DMS 273 treated with DMSO at 0.1 percent for 48 hours (cell line): ENCODE measurements at places on chromosomes 2 and 18.

GRCh38 chr2:61439241-61440002 lies 31.5 kb downstream of the USP34 start:
- DNase-seq = no peak

GRCh38 chr2:121521359-121521758 lies 9.3 kb upstream of the RNU4ATAC start:
- no peak for DNase-seq

- no peak for DNase-seq
Observed at GRCh38 chr18:54278615-54279014, 9.3 kb downstream of the POLI start.

GRCh38 chr2:145543155-145543554 lies 1023.2 kb upstream of the ZEB2 start:
- no peak for DNase-seq

GRCh38 chr18:8717011-8717770 lies 11.8 kb downstream of the MTCL1 start:
- DNase-seq = no peak

GRCh38 chr2:101012054-101012705 lies 10.1 kb downstream of the RPL31 start:
- no peak for DNase-seq

DNA sequence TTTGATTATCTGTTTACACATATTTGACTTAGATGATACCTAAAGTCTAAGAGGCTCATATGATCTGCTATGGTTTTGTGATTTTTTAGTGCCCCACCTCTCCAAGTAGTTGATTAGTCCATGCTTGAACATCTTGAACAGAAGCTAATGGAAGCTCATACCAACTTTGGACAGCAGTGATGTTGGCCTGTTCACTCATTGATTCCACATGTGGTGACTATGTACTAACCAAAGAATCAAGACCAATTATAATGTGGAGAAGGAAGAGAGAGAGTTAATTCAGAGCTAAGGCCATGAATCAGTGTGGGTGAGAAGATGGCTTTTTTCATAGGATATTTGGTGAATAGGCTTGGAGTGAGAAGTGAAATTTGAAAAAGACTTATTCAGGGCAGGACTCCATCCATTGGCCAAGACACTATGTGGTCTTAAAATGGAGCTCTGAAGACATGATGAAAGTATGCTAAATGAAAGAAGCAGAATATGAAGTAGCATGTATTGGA lies 178.3 kb upstream of the TWIST2 start:
- no peak for DNase-seq

DNA sequence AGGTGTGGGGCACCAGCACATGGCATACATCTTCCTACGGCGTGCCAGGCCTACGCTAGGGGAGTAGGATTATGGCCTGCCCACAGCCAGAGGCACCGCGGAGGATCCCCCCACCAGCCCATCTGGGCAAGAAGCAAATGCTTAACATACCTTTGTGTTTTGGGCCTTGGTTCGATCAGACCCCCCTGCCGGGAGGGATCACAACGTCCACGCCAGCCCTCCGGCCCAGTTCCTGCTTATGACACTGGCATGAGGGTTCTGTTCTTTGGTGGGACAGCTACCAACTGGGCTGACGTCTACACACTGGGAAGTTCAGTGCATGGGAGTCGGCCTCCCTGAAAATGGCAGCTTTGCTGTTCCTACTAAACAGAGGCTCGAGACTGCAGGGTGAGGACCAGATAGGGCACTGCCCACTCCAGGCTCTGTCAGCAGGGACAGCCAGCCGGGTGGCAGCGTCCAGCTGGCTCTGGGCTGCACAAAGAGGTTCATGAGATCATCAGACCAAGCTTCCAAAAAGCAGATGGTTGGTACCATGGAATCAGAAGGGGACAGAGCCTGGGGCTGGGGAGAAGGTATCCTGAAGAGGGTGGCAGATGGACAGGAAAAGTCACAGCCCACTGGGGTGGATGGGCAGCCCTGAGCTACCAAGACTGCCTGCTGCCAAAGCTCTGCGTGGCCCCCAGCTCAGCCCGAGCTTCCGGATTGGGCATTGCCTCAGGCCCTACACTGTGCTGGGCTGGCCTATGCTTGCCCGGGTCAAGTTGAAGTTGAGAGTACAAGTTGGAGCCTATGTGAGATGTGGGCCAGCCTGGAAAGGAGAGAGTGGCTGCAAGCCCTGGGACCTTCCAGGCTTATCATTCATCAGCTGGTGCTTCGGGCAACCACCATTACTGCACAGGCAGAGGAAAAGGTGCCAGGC lies 61.7 kb upstream of the TEX51 start:
- peak; percentile 17 for DNase-seq

- DNase-seq = no peak
Observed at GRCh38 chr2:236117861-236118269, 50.3 kb downstream of the GBX2 start.

GRCh38 chr2:88690591-88691338 lies 708 bp upstream of the RPIA start:
- no peak for DNase-seq

- DNase-seq = no peak
Observed at GRCh38 chr18:44079606-44080005, 601.1 kb upstream of the SETBP1 start.

- no peak for DNase-seq
Observed at GRCh38 chr2:167240671-167241070, 352.4 kb downstream of the XIRP2 start.

DNA sequence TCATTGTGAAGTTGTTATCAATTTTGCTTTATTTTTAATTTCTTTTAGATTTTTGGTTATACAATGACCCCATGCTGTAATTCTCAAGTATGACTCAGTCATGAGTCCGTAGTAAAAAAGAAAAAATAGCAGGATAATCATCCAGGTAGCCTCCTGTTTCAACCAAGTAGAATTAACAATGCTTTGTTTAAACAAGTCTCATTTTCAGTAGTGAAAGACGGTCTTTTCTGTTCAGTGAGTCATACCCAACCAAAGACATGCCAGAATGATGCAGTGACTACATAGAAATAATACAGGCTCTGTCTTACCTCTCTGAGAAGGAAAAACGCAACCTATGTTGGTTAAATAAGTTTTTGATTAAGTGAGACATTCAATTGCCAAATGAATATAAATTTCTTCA lies 67.8 kb upstream of the DSC1 start:
- DNase-seq = no peak

DNA sequence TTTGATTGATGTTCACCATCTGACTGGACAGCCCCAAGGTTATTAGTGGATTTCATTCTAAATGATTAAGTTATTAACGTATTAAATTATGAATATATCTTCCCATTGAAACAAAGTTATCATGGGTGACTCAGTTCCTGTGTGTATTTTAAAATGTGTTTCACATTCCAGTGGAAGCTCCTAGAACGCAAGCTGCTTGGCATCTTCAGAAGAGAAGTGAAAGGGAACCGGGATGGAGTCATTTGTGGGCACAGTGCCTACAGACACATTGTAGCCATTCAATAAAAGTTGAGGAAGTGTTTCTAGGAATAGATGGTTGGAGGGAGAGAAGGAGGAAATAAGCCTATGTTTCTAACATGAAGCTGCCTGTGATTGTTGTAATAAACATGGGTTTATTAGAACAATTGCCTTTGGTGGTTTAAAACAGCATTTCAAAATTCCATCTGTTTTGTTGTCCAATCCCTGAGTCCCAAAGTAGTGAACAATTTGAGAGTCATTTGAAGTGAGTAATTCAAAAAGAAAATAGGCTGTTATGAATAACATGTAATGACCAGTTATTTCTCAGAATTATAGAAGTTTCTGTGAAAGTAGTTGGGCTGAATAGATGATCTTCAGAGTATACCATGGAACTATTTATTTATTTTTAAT lies 143.5 kb downstream of the PKP4 start:
- DNase-seq = no peak

GRCh38 chr2:226791056-226791486 lies 8.5 kb downstream of the IRS1 start:
- peak; percentile 58 for DNase-seq

- DNase-seq = no peak
Observed at GRCh38 chr18:36372903-36373311, 75.4 kb downstream of the FHOD3 start.

DNA sequence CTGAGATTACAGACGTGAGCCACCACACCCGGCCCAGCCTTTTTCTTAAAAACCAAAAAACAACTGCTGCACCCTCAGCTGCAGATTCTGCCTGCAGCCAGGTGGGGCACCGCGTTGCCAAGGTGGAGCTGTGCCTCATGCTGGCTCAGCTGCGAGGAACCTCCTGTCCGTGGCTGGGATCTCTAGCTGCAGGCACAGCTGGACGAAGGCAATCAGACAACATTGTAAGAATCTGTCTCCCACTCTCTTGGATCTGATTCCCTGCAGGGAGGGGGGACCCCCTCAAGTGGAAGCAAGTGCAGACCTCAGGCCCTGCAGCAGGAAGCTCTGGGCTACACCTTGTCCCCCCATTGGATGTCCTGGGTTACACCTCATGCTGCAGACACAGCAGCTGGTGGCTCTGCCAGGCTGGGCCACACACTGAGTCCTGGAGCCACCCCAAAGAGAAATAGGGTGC lies 24.1 kb downstream of the CIDEA start:
- DNase-seq = no peak

DNA sequence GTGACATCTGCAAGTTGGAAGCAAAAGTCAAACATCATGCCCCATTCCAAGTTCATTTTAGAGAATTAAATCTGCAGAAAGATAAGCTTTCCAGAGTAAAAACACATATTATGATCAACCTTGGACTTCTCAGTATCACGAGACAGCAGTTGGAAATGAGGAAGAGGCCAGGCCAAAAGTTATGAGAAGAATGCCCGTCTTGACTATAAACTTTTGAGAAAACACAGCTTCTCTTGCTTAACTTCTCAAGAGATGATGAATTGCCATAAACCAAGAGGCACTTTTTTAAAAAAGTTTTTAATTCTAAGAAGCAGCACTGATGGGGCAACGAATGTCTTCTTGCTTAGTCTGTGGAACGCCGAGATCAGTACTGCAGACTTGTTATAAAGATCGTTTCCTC lies 52.6 kb upstream of the NFU1 start:
- DNase-seq = no peak

- DNase-seq = no peak
Observed at GRCh38 chr2:133942398-133942797, 311.5 kb upstream of the MGAT5 start.
